ENCODE measurements at places on chromosomes 12 and 14.

- no peak for DNase-seq
Observed at GRCh38 chr12:120861074-120861795, 42.9 kb downstream of the SPPL3 start.

GRCh38 chr12:716506-716905 is 35.9 kb upstream of the WNK1 start:
- no peak for DNase-seq

DNA sequence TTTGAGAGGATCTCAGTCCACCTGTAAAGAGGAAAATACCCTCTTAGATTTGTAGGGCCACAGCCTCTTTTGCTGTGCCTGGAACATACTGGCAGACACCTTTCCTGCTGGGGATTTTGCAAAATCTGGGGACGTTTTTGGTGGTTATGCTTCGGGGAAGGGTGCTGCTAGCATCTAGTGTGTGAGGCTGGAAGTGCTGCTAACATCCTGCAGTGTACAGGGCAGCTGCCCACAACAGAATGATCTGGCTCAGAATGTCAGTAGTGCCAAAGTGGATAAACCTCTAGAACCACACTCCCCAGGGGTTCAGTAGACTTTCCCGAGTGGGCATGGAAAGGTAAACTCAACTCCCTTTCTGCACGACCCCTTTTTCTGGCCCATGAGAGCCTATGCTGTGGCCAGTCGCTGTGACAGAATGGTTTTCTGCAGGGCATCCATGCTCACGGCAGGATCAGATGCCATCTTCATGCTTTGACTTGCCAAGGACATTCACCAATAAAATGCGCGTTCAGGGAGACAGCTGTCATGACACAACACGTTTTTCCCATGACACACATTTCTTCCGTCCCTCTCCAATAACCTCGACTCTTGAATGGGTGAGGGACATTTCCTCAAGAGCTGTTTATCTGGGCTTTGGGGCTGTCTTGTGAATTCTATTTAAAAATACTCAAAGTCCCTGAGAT is 240.9 kb downstream of the RGS6 start:
- DNase-seq: no peak

DNA sequence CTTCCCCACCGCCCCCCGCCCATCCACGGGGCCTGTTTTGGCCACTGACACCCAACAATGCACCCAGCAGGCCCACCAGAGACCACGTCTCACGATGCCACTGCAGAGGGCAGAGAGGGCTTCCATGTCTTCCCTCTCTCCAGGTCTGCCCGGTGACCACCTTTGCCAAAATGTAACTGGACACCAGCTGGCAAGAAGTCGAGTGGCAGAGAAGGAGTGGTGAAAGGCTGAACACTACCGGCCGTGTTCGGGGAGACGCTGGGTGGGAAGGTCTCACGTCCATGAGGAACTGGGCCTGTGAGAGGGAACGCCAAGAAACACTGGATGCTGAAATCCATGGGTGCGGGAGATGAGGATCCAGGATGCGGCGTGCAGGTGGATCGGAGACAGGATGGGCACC is 308.2 kb downstream of the ADGRD1 start:
- DNase-seq: no peak

- DNase-seq: no peak
Observed at GRCh38 chr14:49820176-49820575, 32.4 kb downstream of the NEMF start.

DNA sequence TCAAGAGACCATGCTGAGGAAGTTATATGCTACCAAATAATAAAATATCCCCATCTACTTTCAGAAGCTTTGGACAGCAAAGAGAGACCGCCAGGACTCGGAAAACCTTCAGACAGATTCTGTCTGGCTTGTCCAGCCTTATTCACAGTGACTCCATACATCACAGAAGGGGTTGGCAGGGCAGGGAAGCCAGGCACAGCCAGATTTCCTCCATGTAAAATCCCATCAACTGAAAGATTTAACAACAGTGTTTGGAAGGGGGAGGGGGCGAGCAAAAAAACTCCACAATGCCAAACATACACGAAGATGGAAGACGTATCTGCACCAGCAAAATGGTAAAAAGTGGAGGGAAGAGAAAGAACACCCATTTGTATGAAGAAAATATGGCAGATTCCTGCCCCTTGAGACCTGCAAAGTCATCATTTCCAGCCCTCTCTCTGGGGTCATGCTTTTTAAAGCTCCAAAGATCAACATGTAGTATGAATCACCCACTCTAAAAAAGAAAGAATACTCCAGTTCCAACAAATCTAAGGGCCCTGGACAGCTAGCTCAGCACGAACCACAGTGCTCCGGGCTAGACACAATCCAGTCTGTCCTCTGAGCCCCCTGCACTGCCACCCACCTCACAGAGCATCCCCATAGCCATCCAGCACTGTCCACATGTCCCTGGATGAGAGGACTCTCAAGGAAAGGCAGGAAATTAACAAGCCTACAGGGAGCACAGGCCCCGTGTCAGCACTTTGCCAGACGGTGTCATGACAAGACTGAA is 116.4 kb downstream of the DICER1 start:
- no peak for DNase-seq

GRCh38 chr12:8078916-8079315 is 3.2 kb upstream of the NECAP1 start:
- DNase-seq: no peak

- DNase-seq: no peak
Observed at GRCh38 chr14:54169254-54169924, 212.8 kb upstream of the BMP4 start.

DNA sequence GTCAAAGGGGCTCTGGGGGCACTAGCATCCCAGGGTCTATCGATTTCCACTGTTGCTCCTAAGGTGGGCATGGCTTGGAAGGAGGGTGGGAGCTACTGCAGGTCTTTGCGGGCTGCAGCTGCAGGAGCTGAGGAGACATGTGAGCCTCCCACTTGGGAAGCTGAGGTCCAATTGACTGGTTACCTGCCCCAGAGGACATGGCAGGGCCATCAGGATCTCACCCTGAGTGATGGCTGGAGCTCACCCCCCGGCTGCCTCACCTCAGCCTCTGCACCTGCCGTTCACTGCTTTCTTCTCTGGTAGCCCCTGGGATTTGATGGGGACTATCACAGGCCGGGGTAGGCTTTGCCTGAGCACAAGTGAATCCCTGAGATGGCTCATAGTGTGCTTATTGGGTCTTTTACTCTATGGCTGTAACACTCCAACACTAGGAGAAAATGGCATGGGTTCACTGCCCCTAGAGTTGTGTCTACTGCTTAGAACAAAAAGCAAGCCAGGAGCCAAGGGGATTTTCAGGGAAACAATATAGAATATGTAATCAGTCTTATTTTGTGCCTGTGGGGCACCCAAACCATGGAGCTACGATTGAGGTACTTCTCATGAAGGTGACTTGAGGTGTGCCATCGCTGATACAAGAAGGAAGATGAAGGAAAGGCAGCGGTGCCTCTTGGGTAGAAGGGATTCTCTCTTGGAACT is 3.2 kb upstream of the KRT4 start:
- DNase-seq: no peak

DNA sequence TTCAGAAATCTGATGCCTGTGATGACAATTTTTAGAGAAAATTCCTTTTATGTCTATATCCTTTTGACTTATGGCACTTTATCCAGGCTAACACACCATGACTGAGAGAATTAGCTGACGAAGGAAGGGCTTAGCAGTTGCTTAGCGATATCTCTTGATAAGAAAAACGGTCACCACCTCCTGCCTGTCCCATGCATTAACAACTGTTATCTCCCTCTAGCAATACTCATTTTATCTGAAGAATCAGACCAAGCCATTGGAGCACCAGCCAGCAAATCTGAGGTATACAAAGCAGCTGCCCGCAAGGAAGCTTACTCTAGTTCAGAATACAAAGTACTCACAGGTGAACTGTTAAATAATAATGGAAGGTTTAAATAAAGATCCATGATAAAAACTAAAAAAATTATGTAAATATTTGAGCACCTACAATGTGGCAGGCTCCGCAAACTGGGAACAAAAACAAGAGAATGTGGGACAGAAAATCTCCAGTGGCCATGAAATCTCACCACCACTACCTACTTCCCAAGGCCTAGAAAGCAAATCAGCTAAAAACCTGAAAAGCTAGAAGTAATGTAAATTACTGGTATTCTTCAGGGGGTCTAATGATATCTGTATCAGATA is 24.3 kb downstream of the PPM1H start:
- DNase-seq: no peak

GRCh38 chr12:65311260-65311659 is 32.8 kb downstream of the MSRB3 start:
- DNase-seq: no peak

GRCh38 chr12:122527478-122527944 is 462 bp downstream of the KNTC1 start:
- DNase-seq: peak; percentile 34

GRCh38 chr14:89196545-89196944 is 220.5 kb downstream of the FOXN3 start:
- no peak for DNase-seq

- no peak for DNase-seq
Observed at GRCh38 chr12:3139760-3140159, 62.6 kb downstream of the TSPAN9 start.

DNA sequence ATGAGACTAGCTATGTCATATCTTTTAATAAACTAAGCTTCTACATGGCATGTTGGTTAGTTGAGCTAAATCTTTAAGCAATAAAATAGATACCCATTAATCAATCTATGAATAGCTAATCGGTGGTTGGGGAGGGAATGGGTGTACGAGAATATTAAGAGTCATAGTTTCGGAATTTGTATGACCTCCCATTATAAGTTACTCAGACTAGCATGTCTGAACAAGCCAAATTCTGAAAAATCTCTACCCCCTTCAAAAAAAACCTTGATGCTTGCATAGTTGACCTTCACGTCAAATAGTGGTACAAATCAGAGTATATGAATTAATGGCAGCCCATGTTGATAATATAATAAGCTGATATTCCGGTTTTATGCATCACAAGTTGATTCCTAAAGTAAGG is 60.0 kb downstream of the PLEKHG7 start:
- no peak for DNase-seq

- no peak for DNase-seq
Observed at GRCh38 chr12:109864916-109865315, 15.4 kb downstream of the GLTP start.

GRCh38 chr14:26500028-26500427 is 97.8 kb downstream of the NOVA1 start:
- DNase-seq: no peak

DNA sequence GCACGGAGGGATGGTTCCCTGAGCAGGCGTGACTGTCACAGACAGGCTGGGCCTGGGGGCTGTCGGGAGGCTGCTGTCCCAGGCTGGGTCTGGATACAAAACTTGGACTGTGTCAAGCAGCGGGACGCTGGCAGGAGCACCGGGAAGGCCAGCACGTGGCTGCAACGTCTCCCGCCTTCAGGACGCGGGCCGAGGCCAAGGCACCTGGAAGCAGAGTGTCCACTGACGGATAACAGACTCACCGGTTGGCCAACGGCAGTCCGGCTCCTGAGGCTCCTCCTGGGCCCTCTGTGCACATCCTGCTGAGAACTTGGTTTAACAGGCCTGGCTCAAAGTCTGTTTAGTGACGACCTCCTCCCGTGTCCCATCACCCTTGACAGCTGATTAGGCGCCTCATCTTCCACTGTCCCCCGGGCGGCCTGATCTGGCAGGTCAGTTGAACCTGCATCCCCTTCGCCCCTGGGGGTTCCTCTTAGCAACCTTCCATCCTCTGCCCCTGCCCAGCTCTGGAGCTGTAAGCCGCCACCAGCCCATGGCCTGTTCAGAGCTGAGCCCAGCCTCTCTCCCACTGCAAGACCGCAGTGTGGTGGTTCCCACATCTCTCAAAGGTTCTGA is 2.5 kb downstream of the XRCC3 start:
- no peak for DNase-seq

DNA sequence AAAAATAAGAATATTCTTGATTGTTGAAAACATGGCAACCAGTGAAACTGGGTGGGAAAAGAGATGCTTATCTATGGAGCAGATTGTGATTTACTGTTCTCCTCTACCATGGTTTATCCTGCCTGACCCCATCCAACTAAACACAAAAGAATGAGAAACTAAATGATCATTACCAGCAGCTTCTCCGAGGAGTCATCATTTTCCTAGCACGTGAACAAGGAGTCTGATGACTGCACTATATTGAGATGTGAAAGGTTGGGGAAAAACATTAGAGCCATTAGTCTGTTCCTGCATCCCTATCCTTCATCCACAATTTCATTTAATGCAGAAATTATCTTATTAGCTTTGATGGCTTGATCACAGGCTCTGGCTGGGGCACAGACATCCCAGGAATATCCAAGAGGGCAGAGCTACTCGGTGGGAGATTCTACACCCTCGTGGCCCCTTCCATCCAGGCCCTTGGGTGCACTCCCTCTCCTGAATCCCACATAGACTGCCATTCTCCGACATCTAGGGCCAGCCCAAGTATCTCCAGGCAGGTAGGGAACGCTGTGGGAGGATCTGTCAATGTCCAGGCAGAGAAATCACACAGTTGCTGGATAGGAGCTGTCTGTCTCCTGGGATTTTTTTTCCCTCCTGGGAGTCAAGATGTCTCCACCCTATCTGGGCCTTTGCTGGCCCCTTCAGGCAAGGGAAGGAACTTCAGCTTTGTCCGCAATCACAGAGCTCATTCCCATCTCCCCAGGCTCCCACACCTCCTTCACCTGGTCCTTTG is 43.3 kb upstream of the DHRS4 start:
- no peak for DNase-seq

DNA sequence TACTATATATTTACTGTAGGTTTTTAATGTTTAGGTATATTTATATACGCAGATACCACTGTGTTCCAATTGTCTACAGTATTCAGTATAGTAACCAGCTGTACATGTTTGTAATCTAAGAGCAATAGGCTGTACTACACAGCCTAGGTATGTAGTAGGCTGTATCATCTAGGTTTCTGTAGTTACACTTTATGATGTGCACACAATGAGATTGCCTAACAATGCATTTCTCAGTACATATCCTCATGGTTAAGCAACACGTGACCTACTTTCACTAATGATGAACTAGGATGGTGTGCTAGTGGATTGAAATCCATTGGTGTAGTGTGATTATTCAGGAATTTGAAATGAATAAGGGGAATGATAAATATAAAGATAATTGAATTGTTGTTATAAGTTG is 77.7 kb downstream of the ETNK1 start:
- DNase-seq: no peak

DNA sequence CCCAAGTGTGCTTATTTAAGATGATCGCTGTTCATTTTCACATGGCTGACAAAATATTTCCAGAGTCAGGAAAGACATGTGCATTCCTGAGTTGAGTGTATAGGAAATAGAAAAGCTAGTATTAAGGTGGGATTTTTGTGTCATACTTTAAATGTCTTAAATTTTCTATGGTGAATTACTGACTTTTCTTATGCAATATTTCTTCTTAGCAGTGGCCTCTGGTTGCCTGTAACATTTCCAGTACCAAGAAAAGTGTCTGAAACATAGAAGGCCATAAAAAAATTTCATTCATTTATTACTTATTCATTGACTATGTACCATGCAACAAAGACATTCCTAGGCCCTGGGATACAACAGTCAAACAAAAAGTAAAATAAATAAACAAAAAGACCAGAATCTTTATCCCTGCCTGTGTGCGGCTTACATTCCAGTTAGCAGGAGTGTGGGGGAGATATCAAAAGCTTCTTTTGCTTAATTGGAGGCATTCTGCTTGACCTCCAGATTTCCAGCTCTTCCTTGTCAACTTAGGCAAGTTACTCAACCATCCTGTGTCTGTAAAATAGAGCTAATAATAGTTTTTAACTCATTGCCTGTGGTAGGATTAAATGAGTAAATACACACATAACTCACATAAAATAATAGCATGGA is 216.3 kb upstream of the FLRT2 start:
- DNase-seq: no peak
